GM12892 (cell line): ENCODE measurements at places on chromosomes 1 and 21.

GRCh38 chr1:158396646-158397045, 2.6 kb downstream of the OR10T2 start:
- no peak for DNase-seq

GRCh38 chr1:153774780-153775457, at the start of gene SLC27A3:
Gene SLC27A3, plus strand, starts transcription at chr1:153775407. Its CDS starts 91 bp downstream, at chr1:153775498.
- DNase-seq = peak; percentile 57

DNA sequence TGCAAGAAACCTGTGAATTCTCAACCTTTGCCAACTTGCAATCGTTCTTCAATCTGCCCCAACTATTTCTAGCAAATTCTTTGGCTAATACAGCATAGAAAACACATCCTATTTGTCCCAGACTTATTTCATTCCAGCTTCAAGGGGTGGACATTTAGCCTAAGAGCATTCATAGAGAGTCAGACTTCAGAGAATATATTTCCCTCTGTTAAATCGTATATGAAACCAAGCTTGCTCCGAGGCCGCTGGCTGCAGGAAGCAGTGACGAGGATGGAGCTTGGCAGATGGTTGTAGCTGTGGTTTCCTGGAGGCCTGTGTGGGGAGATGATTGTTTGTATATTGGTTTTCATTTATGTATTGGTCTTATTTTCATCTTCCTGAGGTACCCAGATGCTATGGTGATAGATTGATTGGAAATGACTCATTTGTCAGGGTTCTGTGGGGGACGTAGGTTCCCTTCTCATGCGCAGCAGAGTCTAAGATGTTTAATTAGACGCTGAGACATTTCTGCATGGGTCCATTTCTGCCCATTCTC, 26.1 kb downstream of the MAN1C1 start:
- no peak for DNase-seq

GRCh38 chr1:173210283-173210682, 3.2 kb upstream of the TNFSF4 start:
- DNase-seq = no peak

DNA sequence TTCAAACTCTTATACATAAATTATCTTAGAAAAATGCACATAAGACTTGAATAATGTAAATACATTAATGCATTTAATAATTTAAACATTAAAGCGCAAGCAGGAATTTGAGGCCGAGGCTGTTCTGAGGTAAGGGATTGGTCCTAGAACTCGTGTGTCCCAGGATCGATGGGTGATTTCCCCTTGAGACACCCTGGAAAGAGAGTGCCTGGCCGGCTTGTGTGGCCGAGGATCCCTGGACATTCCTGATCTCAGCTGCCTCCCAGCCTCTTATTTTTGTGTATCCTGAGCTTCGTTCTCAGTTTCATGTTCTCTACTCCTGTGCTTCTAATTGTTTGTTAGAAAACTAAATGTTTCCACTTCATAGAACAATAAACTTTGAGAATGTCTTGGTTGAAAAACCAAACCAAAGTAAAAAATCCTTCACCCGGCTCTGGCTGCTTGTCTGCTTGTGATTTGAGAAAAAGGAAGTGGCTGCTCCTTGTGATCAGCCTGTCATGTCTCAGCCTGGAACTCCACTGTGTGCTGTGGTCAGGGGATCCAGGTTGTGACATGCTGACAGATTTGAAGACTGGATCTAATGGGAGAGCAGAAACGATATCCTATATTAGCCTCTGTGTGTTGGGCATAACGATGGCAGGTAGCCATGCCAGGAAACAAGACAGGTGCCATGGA, 40.7 kb downstream of the PEX14 start:
- DNase-seq = no peak

- DNase-seq = no peak
Measured at GRCh38 chr1:228298471-228298870, 90.6 kb downstream of the OBSCN start.

DNA sequence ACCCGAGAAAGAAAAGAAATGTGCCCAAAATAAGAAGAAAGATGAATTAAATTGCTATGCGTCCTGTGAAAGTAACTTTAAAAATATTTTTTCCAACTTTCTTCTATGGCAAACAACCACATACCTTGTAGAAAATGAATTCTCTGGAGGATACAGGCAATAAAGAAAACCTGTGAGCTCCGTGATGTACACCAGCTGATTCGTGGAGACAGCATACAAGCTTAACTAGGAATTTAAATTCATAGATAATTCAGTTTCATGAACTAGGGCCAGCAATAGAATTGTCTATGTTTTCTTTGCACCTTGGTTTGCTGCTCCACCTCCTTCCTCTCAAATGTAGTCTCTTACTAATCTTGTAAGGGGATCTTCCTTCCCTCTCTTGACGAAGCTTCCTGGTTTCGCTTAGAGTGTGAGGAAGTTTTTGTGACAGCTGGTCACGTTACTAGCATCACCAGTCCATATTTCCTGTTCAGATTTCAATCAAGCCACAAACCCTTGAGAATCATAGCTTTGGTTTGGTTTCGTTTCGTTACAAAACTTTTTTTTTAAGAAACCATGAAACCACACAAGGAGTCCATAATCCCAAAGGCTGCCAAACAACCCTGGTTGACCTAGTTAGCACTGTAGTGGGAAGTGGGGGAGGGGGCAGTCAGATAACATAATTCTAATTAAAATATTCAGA, 35.8 kb downstream of the GREM2 start:
- DNase-seq = no peak

DNA sequence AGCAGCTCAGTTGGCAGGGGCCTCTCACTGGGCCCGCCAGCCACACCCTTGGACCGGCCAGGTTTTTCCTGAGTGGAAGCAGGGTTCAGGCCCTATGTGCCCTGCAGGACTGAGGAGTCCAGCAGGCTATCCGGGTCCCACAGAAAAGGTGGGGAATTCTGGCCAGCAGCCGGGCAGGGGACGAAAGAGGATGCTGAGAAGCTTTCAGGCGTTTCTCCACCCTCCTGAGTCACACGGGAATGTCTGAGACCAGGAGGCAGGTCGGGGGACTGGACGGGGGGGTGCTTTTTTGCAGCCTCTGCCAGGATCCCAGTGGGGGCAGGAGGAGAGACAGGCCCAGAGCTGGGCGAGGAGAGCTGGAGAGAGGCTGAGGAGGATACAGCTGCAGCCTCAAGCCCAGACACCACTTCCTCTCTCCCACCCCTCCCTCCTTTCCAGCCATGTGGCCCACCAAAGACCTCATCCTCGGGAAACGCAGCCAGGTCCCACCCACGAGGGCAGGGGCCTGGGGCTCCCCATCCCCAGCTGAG, 105.4 kb downstream of the SPSB1 start:
- DNase-seq = no peak

GRCh38 chr1:244444854-244445253, 6.9 kb downstream of the ADSS2 start:
- DNase-seq = no peak

DNA sequence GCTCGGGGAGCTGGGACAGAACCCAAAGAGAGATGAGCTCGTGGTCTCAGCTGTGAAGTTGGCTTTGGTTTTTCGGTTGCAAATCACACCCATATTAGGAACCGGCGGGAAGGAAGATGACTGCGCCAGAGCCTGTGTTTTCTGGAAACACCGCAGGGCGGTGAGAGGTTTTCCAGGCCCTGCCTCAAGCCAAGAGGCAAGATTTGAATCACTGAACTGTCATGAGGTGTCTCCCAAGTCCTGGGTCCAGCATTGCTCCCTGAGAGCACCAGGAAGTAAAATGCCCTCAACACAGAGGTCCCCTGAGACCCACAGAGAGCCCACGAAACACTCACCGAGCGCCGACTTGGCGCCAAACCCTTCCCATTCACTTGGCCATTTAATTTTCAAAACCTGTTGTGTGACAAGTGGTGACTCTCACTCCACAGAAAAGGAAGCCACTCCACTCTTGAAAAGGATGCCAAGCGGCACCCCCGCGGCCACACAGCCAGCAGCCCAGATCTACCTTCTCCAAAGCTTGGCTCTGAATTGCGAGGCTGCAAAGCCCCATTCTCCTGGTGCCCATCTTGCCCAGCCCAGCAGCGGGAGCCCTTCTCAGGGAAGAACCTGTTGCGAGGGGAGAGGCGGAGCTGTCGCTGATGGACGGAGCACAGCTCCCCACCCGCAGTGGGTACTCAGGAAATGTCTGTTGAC, 99.0 kb upstream of the RUNX3 start:
- peak; percentile 45 for DNase-seq

GRCh38 chr1:53704304-53704703, 34.7 kb downstream of the GLIS1 start:
- no peak for DNase-seq

- DNase-seq = no peak
Measured at GRCh38 chr1:71351438-71351837, 270.6 kb upstream of the ZRANB2 start.

DNA sequence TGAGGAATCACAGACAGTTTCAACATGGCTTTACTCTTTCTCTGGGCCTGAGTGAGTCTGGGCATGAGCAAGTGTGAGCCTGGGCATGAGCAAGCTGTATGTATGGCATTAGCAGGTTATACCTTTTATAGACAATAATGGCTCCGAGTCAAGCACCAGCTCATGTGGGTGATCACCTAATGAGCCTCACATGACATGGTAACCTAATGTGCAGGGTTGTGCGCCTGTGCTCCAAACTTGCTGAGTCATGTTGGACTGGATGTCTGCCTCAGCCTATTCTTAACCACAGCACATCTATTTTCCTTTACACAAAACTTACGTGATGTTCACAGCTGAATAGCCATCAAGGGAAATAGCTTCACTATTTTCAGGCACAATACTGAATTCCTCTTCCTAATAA, 236.2 kb upstream of the NRIP1 start:
- no peak for DNase-seq

DNA sequence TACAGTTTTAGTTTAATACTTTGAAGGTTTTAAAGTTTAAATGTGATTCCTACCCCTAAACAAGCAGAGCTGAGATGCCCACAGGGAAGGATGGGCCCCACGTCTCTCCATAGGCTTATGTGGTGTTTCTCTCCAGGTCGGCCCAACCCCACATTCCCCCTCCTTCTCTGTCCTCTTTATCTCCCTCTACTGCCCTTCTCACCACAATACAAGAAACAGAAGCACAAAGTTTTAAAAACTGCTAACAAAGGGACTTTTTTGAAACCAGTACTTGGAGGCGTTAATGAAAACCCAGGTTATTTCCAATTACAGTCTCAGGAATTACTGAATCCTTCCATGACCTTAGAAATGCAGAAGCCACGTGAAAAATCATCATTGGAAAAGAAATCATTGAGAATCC, 324.0 kb downstream of the NTNG1 start:
- no peak for DNase-seq

DNA sequence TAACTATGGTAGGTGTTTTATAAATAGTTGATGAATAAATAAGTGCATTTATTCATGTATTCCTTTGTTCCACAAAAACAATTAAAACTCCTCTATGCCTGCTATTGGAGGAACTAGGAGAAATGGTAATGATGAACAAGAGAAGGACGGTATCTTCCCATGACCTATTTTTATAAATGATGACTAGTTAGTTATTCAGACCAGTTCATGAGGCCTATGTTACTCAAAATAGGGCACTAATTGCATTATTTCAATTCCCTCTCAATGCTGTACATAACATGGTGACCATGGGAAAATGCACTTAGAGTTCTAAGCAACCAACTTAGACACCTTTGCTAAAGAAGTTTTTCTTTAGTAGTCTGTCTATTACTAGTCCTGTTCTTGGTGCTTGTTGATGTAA, 53.1 kb downstream of the XCL1 start:
- DNase-seq = no peak

GRCh38 chr1:159827549-159827948, 876 bp downstream of the SLAMF8 start:
- DNase-seq = no peak

GRCh38 chr1:226086776-226087175, 24.3 kb downstream of the H3-3A start:
- no peak for DNase-seq

DNA sequence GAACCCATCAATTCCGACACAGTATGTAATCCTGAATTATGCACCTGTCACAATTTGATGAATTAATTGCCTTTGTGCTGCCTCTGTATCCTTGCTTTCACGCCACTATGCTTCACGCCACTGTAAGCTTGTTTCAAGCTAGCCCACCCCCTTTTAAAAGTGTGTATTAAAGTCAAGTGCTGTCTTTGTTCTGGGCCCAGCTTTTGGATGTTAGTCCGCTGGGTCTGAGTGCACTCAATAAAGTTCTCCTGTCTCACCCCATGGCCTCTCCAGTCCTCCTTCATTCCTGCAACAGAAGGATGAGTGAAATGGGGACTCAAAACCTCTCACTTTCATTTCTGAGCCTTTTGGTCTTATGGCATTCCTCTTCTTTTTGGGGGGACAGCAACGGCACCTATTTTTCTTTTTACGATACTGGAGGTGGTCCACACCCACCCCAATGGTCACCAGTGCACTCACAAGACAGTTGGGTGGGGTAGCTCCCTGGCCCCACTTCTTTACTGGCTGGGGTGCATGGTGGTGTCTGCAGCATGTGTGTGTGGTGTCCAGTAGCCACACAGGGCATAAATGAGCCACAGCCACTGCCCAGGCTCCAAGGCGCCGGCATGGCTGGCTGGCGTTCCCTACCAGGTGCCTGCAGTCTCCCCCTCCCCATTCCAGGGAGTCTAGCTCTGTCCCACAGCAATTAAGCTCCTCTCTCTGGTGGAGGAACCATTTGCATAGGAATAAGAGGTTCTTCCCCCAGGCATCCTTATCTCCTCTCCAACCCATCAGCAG, 1.8 kb downstream of the THEM4 start:
- no peak for DNase-seq

- DNase-seq = no peak
Measured at GRCh38 chr1:156414461-156415064, 45.6 kb downstream of the RHBG start.

- no peak for DNase-seq
Measured at GRCh38 chr21:16124378-16125138, 394.8 kb downstream of the USP25 start.

- DNase-seq = no peak
Measured at GRCh38 chr1:226598455-226598849, 49.9 kb downstream of the STUM start.

DNA sequence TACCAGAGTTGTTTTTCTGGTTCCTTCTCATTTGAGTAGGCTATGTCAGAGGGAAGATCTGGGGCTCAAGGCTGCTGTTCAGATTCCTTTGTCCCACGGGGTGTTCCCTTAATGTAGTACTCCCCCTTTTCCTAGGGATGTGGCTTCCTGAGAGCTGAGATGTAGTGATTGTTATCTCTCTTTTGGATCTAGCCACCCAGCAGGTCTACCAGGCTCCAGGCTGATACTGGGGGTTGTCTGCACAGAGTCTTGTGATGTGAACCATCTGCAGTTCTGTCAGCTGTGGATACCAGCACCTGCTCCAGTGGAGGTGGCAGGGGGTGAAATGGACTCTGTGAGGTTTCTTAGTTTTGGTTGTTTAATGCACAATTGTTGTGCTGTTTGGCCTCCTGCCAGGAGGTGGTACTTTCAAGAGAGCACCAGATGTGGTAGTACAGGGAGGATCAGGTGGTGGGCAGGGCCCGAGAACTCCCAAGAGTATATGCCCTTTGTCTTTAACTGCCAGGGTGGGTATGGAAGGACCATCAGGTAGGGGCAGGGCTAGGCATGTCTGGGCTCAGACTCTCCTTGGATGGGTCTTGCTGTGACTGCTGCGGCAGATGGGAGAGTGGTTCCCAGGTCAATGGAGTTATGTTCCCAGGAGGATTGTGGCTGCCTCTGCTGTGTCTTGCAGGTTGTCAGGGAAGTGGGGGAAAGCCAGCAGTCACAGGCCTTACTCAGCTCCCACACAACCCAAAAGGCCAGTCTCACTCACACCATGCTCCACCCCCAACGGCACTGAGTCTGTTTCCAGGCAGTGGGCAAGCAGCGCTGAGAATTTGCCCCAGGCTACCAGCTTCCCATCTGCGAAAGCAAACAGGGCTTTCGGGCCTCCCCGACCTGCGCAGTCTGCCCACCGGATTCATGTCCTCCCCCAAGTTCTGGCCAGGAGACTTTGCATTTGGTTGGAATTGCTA, 64.2 kb downstream of the SERINC2 start:
- no peak for DNase-seq
